Thoracic aorta (tissue), 2 donors: ENCODE measurements at places on chromosomes 12 and 14. TPM values are rescaled to one million over a fixed set of nuclear protein-coding genes. Genes with fewer than 3 reads are reported as not detected.
A peak's percentile ranks its signal among the peaks of the same experiment; 100 is the strongest.

DNA sequence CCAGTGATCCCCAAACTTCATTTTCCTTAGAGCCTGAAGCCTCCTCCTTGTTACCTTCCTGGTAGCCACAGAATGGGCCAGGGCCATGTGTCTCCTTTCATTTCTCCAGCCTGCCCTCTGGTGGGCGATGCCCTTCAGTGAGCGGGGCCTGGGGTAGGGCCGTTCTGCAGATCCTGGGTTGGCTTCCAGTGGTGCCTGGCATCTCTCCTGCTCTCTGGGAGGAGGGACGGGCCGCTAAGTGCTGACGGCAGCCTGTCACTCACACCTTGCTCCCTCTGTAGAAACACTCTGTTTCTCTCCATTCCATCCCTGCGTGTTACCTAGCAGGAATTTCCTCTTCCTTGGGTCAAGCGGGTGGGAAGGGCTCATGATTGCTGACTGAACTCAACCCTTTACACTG lies 232.1 kb downstream of the CACNA1C start:
- no peak for DNase-seq

The RAD9B gene
- total RNA-seq, result 0.21 TPM

The KCNK10 gene
- not detected for total RNA-seq

GRCh38 chr14:81200054-81200453 lies 20.7 kb downstream of the GTF2A1 start:
- DNase-seq, result no peak

DNA sequence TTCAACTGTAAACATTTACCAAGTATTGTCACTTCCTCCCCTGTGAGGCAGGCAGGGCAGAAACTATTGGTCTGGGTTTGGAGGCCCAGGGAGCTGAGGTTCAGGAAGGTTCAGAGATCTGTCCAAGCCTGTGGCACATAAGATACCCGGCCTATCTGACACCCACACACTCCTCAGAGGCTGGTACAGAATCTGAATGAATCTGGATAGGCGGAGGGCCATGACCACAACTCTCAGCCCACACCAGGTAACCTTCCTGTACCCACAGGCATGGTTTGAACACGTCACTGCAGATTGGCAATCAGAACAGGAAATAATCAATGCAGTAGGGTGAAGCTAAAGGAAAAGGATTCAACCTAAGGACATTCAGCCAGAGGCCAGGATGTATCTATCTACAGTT lies 92.8 kb upstream of the TMCC3 start:
- no peak for DNase-seq

GRCh38 chr12:71594214-71594948 lies 69.3 kb downstream of the ZFC3H1 start:
- no peak for DNase-seq

The COX6A1 gene
- 229 TPM for total RNA-seq

GRCh38 chr14:32350020-32350419 lies 20.9 kb downstream of the AKAP6 start:
- no peak for DNase-seq

GRCh38 chr14:88129306-88130056 lies 124.5 kb downstream of the GPR65 start:
- peak; percentile 8 for DNase-seq

- DNase-seq, result no peak
These were observed 151.8 kb downstream of the KIF26A start for GRCh38 chr14:104290058-104290667.
